Activated CD8-positive, alpha-beta memory T cell treated with anti-CD3 and anti-CD28 coated beads for 1 hour (primary cell): ENCODE measurements at places on chromosomes 12 and 14.

DNA sequence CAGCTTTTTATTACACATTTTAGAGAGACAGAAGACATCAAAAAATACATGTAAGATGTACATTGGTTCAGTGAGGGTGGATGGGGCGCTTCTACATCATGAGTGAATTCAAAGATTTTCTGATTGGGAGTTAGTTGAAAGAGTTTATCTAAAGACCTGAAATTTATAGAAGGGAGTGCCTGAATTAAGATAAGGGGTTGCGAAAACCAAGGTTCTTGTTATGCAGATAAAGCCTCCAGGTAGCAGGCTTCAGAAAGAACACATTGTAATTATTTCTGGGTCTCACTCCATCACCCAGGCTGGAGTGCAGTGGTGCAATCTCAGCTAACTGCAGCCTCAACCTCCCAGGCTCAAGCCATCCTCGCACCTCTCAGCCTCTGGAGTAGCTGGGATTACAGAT, 26.2 kb upstream of the TMPO start:
- no peak for DNase-seq

DNA sequence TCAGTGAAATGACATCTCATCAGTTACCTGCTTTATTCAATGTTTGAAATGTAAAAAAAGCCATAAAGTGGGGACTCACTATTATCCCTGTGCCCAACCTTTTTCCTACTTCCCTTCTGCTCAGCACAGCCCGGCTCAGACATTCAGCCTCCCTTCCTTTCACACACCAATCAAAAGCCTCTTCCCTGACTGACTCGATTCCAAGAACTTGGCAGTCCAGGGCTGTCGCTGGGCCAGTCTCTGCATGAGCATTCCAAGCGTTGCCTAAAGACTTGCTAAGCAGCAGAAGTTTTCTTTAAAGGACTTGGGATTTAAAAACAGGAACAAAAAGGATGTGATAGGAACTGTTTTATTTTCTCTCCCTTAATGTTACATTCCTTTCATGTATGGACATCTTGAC, 22.7 kb downstream of the ITPR2 start:
- no peak for DNase-seq

DNA sequence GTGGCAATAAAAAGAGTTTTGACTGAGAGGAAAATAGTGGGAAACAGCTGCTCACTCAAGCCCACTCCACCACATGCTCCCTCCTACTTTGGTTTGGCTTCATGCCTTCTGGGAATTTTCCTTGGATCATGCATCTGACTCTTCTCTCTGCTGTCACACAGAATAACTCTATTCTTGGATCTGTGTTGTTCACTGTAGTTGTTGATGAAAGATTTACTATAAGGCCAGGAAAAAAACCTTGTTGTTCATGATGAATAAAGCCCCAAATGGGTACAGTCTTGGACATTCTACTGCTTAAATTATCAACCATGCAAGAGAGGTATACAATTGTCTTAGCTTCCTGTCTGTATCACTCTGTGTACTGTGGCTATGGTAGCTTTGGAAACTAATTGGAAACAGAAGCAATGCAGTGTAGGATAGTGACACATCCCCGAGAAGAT, 70.5 kb downstream of the TMX1 start:
- DNase-seq, result no peak

- no peak for DNase-seq
These were observed 11.7 kb downstream of the SOCS4 start for GRCh38 chr14:55038708-55039107.

DNA sequence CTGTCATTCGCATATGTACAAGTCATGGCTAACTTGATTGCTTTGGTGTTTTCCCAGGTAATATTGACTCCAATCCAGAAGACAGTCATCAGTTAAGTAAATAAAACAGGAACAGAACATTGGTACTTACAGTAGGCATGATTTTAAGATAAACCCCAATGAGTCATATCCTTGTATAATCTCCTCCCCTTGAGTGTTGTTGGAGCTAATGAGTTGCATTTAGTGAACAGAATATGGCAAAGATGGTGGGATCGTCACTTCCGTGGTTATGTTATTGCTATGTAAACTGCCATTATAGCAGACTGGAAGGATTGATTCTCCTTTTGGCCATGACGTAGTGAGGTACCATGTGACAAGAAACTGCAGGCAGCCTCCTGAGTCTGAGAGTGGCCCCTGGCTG, 102.2 kb downstream of the TMX1 start:
- DNase-seq, result no peak

DNA sequence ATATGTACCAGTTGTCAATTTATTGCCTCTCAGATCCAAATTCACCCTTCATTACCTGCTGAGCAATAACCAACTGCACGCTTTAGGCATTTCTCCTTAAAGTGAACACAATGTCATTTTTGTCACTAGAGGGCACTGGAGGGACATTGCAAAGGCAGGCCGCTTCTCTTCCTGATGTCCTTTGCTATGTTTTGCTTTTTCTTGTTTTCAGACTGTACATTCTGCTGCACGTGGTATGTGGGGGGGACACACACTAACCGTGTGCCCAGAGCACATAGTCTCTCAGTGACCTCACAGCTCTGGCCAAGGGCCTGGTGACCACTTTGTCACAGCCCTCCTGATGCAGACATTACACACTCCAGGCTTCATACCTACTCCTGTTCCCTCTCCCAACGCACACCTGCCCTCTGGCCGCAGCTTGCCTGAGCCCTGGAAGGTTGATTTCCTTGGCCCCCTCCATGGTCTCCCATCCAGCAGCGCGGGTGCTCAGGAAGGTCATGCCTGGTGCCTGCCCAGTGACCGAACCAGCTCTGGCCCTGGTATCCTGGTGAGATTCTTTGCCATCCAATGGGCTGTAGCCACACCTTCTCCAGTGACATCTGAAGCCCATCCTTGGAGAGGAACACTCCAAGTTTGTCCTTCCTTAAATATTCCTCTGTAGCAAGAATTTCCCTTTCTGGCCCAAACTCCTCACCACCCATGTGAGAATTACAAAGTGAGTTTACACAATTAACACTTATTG, 39.9 kb downstream of the MYO1H start:
- no peak for DNase-seq

DNA sequence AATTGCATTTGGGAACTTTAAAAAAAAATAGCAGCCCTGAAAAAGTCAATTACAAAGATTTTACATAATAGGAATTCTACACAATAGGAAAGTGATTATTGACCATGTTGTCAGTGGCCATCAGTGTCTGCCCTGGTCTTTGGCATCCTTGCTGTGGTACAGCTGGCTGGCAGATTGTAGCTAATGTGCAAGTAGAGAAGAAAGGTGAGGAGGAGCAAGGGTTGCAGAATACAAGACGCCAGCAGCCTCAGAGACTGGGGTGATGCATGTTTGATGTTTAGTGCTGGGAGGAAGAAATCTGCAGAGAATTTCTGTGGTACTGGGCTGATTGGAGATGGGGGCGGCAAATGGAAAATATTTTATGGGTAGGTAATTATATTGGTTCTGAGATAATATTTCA, 322.9 kb downstream of the TMEM117 start:
- DNase-seq, result no peak

GRCh38 chr12:116466536-116466935, 92.6 kb upstream of the MAP1LC3B2 start:
- DNase-seq, result no peak
